ENCODE measurements at places on chromosomes 5 and 9. TPM values are rescaled to one million over a fixed set of nuclear protein-coding genes. Genes with fewer than 3 reads are reported as not detected.
A peak's percentile ranks its signal among the peaks of the same experiment; 100 is the strongest.

GRCh38 chr5:84274585-84275468 is 109.9 kb downstream of the EDIL3 start:
- DNase-seq: peak; percentile 9
- no peaks in the 10 kb centered on the region for H3K36me3 ChIP-seq
- no peak overlapping the region for H3K4me3 ChIP-seq

DNA sequence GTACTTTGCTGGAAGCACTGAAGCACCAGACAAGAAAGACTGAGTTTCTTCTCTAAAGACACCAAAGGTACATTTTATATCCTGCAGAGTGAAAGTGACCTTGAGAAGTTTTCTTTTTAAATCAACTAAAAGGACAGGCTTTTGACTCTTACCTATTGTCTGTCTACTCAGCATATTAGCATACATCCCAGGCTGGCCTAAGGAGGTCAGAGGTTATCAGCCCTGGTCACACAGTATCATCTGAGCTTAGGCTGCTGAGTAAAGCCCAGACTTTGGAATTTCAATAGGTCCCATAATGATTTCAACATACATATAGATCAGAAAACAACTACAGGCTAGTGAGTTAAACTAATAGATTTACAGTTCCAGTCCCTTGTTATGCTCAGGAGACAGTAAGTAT is 10.1 kb upstream of the CDH9 start:
- H3K36me3 ChIP-seq: no peaks in the 10 kb centered on the region
- peak; percentile 35 for DNase-seq
- H3K4me1 ChIP-seq: peaks cover 7% of the 10 kb centered on the region

GRCh38 chr5:109411149-109411514 is 1.4 kb upstream of the PJA2 start:
- no peaks in the 10 kb centered on the region for H3K36me3 ChIP-seq
- H3K4me1 ChIP-seq: peaks cover 50% of the 10 kb centered on the region
- H3K27ac ChIP-seq: peak overlapping the region; percentile 98
- no peak for DNase-seq
- H3K4me3 ChIP-seq: peak overlapping the region; percentile 92

- H3K4me3 ChIP-seq: no peak overlapping the region
- no peak for DNase-seq
- H3K36me3 ChIP-seq: no peaks in the 10 kb centered on the region
These were observed 1338.6 kb upstream of the ACO1 start for GRCh38 chr9:31045810-31046209.

GRCh38 chr5:103953601-103954382 is 391.2 kb upstream of the NUDT12 start:
- DNase-seq: no peak
- H3K4me1 ChIP-seq: no peaks in the 10 kb centered on the region
- H3K4me3 ChIP-seq: no peak overlapping the region

GRCh38 chr5:144460600-144460999 is 289.9 kb downstream of the KCTD16 start:
- H3K27me3 ChIP-seq: no peaks in the 10 kb centered on the region
- H3K27ac ChIP-seq: no peak overlapping the region
- no peak overlapping the region for H3K4me3 ChIP-seq
- H3K4me1 ChIP-seq: no peaks in the 10 kb centered on the region
- H3K36me3 ChIP-seq: no peaks in the 10 kb centered on the region
- DNase-seq: no peak

DNA sequence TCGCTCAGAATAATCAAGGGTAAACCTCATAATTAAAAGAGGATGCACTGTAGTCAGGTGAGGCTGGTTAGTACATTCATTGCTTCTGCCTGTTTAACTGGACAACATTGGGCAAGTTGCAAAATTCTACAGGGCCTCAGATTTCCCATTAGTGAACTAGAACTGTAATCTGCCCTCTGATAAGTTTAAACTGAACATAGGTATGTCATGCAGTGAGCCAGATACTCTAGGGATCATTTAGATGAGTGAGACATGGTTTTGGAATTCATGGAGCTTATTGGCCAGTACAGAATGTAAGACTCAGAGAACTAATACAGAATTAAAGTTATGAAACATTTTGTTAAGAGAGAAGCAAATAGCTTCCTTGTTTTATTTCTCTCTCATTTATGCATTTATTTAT is 35.9 kb downstream of the RNF44 start:
- no peak overlapping the region for H3K27ac ChIP-seq
- H3K36me3 ChIP-seq: peaks cover 71% of the 10 kb centered on the region
- no peaks in the 10 kb centered on the region for H3K4me1 ChIP-seq

GRCh38 chr5:178110-178509 is 13.2 kb upstream of the LRRC14B start:
- H3K27ac ChIP-seq: no peak overlapping the region
- no peaks in the 10 kb centered on the region for H3K36me3 ChIP-seq
- H3K4me1 ChIP-seq: no peaks in the 10 kb centered on the region
- H3K4me3 ChIP-seq: no peak overlapping the region
- no peak for DNase-seq

DNA sequence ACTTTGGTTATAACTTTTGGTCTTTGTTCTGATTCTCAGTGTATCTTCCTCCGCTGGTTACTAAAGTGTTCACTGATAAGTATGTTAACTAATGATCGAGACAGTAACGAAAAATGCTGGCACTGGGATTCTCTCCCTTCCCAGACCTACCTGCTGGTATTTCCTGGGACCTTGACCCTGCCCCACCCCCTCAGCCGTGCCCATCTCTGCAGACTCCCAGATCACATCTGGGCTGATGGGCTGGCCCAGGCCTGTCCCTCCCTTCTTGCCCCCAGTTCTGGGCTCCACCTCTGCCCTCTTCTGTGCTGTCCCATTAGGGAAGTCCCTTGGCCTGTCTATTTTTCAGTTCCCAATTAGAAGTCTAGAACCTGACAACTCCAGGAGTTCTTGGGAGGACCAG is 46.9 kb downstream of the NEURL1B start:
- H3K27me3 ChIP-seq: no peaks in the 10 kb centered on the region
- H3K4me1 ChIP-seq: peaks cover 27% of the 10 kb centered on the region
- H3K36me3 ChIP-seq: no peaks in the 10 kb centered on the region
- no peak overlapping the region for H3K4me3 ChIP-seq
- H3K27ac ChIP-seq: no peak overlapping the region
- no peak for DNase-seq

- DNase-seq: no peak
- no peaks in the 10 kb centered on the region for H3K27me3 ChIP-seq
- no peak overlapping the region for H3K27ac ChIP-seq
- no peaks in the 10 kb centered on the region for H3K36me3 ChIP-seq
- no peaks in the 10 kb centered on the region for H3K4me1 ChIP-seq
These were observed 178.8 kb downstream of the CSNK1G3 start for GRCh38 chr5:123690821-123691220.

DNA sequence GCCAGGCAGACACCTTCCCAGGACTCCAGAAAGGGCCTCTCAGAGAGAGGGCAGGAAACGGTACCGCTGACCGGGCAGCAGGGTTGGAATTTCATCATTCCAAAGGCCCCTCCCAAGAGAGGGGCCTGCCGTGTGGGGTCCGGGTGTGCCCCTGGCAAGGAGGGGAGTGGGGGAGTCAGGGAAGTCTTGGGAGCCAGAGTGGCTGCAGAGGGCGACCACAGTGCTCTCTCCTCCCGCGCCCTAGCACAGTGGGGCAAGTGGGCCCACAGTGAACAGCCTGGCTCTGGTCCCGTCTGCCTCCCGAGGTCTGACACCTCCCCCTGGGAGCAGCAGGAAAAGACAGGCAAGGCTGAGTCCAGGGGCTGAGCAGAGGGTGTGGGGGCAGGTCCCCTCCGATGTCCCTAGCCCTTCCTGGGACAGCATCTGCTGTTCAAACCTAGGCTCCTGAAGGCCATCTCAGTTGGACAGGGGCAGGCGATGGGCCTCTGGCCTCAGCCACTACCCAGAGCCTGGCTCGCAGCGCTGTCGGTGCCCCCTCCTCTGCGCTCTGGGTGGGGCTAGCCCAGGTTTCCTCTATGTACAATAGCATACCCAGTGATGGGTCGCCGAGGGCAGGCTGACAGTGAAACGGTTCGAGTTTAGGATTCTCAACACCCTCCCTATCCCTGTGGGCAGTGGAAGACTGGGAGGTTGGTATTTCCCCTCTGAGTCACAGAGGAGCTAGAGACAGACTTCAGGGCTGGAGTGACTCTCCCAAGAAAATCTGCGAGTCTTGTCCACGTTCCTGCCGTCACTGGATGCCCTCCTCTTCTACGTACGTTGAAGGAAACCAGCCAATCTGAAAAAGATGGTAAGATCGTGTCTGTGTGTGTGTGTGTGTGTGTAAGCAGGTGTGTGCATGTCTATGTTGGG is 25.4 kb upstream of the SARDH start:
- H3K27me3 ChIP-seq: no peaks in the 10 kb centered on the region
- no peak overlapping the region for H3K4me3 ChIP-seq
- no peak for DNase-seq
- no peak overlapping the region for H3K27ac ChIP-seq

- H3K27me3 ChIP-seq: no peaks in the 10 kb centered on the region
- no peaks in the 10 kb centered on the region for H3K4me1 ChIP-seq
- H3K36me3 ChIP-seq: no peaks in the 10 kb centered on the region
- no peak overlapping the region for H3K27ac ChIP-seq
- no peak overlapping the region for H3K4me3 ChIP-seq
These were observed 62.2 kb downstream of the COX7C start for GRCh38 chr5:86679949-86680348.

GRCh38 chr9:81123526-81123925 is 565.8 kb downstream of the TLE1 start:
- no peaks in the 10 kb centered on the region for H3K4me1 ChIP-seq
- no peaks in the 10 kb centered on the region for H3K27me3 ChIP-seq

DNA sequence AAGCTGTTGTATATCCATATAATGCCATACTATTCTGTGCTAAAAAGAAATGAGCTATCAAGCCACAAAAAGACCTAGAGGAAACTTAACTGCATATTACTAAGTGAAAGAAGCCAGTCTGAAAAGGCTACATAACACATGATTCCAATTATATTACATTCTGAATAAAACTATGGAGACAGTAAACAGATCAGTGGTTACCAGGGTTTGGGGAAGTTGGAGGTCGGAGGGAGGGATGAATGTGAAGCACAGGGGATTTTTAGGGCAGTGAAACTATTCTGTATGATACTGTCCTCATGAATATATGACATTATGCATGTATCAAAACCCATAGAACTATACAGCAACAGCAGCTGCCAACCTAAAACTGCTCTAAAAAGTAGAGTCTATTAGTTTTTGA is 5.6 kb upstream of the RFK start:
- DNase-seq: no peak
- H3K27me3 ChIP-seq: no peaks in the 10 kb centered on the region
- no peaks in the 10 kb centered on the region for H3K36me3 ChIP-seq
- no peak overlapping the region for H3K27ac ChIP-seq
- no peak overlapping the region for H3K4me3 ChIP-seq
- peaks cover 59% of the 10 kb centered on the region for H3K4me1 ChIP-seq

DNA sequence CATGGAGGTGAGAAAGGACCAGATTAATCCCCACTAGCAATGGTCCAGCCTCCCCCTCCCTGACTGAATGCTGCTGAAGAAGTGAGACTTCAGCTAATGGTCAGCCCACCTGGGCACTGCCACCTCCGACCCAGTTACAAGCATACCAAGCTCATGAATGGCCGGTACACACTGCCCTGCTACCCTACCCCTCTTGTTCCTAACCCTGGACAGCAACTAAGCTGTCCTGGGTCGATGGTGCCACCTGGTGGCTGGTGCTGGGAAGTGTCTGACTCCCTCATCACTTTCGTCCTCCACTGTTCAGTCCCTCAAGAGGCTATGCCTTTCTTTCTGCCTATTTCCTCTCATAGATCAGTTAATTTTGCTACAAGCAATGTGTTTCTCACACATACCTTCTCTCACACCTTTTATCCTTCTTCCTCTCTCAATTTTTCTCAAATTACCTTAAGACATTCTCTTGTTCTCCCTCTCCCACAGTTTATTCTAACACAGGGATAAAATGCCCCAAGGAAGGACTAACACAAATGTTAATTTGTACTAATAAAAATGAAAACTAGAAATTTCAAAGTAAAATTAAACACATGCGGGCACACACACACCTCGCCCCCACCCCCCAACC is 42.4 kb downstream of the PAX5 start:
- H3K36me3 ChIP-seq: no peaks in the 10 kb centered on the region
- no peak overlapping the region for H3K4me3 ChIP-seq
- DNase-seq: no peak
- H3K27ac ChIP-seq: no peak overlapping the region

- no peak within 1 kb of the TSS for H3K4me3 ChIP-seq
- H3K27me3 ChIP-seq: no peaks in the 10 kb centered on the region
- no peaks in the 10 kb centered on the region for H3K36me3 ChIP-seq
- DNase-seq: no peak
These were observed at the start of gene PCDHA2 for GRCh38 chr5:140794595-140795258. PCDHA2 (plus strand) TSS chr5:140794852.

DNA sequence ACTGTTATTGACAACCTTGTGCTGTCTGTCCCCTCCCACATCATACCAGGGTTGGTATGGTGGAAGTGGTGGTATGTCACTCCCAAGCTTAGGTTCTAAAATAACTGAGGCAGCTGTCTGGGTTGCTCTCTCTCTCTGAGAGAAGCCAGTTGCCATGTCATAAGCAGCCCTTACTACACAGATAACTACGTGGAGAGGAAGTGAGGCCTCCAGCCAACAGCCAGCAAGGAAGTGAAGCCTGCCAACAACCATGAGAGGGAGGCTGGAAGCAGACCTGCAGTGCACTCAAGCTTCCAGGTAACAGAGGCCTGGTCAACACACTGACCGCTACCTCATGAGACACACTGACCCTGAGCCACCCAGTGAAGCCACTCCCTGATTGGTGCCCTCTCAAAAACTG is 18.6 kb downstream of the CTNNAL1 start:
- H3K27ac ChIP-seq: no peak overlapping the region
- peaks cover 41% of the 10 kb centered on the region for H3K36me3 ChIP-seq
- no peak overlapping the region for H3K4me3 ChIP-seq
- H3K4me1 ChIP-seq: peaks cover 11% of the 10 kb centered on the region
- no peaks in the 10 kb centered on the region for H3K27me3 ChIP-seq
- no peak for DNase-seq

The ARSK gene
- polyA plus RNA-seq: 7.9 TPM

The CLIC3 gene
- polyA plus RNA-seq: 1.6 TPM

The KIAA1958 gene
- 8.5 TPM for polyA plus RNA-seq

The LCN9 gene
- not detected for polyA plus RNA-seq

The LCP2 gene
- not detected for polyA plus RNA-seq

The RANBP6 gene
- polyA plus RNA-seq: 7.5 TPM

The GRXCR2 gene
- polyA plus RNA-seq: not detected

The PPP2CA gene
- polyA plus RNA-seq: 58.8 TPM

The ACOT12 gene
- polyA plus RNA-seq: not detected

The PIP5K1B gene
- 17.5 TPM for polyA plus RNA-seq

Data from HepG2 (cell line).